ENCODE measurements at places on chromosomes 16 and 17.

GRCh38 chr16:5033256-5034166, at the start of gene NAGPA:
Gene NAGPA (minus strand): TSS chr16:5033935. CDS start chr16:5033914, 21 bp downstream.
- DNase-seq: peak; percentile 76

- DNase-seq: no peak
These were observed 56.6 kb upstream of the NFAT5 start for GRCh38 chr16:69509125-69509524.

GRCh38 chr17:41016578-41017215, 7.8 kb upstream of the KRTAP3-1 start:
- DNase-seq: no peak

DNA sequence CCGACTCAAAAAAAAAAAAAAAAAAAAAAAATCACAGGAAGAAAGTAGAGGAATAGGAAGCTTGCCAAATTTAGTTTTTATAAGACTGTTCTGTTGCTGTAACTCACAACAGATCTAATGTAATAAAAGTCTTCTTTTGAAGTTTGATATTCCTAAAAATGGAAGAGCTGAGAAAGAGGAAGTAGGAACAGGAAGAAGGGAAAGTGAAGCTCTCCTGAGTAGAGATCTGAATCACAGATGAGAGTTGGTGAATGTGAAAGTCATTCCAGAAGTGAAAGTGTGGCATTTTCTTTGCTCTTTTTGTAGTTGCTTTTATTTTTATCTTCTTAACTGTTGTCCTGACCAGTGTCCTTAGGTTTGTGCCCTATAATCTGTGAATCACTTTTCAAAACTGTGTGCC, 2.1 kb downstream of the NMT1 start:
- DNase-seq: no peak

Measured in renal cortex interstitium (tissue), 15 donors.